ENCODE measurements at places on chromosomes 11 and 22.

DNA sequence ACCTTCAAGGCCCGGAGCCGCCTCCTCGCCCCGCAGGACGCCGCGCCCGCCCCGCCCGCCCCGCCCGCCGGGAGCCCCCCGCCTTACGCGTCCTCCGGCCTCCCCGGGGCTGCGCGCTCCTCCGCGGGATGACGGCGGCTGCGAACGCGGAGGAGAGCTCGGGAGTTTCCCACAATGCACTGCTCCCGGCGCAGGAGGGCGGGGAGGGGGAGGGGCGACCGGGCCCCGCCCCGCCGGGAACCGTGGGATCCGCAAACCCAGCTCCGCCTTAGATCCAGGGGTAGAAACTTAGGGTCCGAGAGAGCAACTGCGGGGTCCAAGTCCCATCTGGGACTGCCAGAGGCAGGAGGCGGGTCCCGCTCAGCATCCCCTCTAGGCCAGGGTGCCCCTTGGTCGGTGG lies at the start of gene CEND1:
TSS of gene CEND1 (minus strand) at position 148 of the 400 bp plus-strand sequence. CDS start 1,514 bp downstream, outside the sequence.
- DNase-seq, result no peak

GRCh38 chr11:84884836-84885235 lies 742.3 kb downstream of the DLG2 start:
- DNase-seq, result no peak

DNA sequence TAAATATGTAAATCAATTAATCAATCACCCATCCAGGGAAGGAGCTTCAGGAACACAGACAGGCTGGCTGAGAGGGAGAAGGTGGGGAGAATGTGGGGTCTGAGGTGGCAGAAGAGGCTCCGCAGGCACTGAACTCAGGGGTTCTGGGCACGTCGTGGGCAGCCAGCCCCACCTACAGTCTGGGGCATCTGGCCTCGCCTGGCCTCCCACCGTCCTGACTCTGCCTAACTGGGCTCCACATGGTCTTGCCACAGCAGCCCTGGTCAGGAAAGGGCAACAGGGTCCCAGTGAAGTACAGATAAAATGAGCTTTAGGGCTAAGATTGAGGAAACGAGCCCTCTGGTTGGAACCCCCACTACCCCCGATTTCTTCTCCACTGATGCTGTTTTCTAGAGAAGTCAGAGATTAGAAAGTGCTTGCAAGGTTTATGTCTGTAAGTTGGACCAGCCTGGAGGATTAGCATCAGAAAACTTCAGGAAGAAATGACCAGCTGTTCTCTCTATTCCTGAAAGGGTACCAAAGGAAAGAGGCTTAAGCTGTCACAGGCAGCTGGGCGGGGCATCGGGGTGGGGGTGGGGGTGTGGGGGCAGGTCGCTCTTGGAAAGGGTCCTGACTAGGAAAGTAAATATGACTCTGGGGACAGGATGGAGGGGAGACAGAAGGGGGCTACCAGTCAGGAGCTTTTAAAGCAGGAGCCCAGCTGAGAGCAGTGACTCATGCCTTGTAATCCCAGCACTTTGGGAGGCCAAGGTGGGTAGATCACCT lies 261.7 kb downstream of the BUD13 start:
- DNase-seq, result no peak

DNA sequence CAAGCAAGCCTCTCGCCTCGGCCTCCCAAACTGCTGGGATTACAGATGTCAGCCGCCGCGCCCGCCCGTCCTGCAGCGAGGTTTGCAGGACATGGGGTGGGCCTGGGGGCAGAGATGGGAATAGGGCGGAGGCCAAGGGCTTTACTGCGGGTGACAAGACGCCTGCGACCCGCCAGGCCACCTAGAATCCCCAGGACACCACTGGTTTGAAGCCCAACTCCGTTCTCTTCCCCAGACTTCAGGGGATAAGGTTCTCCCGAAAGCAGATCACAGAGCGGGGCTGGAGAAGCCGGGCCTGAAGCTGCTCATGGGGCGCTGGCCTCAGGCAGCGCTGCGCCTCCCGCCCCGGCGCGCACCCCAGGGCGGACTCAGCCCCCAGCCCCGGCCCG lies 354 bp downstream of the POLR2L start:
- no peak for DNase-seq

- DNase-seq, result no peak
Measured at GRCh38 chr11:102486584-102486983, 34.0 kb upstream of the TMEM123 start.

- no peak for DNase-seq
Measured at GRCh38 chr22:19039448-19039780, 82.8 kb downstream of the DGCR2 start.

GRCh38 chr11:119888119-119888518 lies 159.1 kb upstream of the NECTIN1 start:
- DNase-seq, result peak; percentile 47

DNA sequence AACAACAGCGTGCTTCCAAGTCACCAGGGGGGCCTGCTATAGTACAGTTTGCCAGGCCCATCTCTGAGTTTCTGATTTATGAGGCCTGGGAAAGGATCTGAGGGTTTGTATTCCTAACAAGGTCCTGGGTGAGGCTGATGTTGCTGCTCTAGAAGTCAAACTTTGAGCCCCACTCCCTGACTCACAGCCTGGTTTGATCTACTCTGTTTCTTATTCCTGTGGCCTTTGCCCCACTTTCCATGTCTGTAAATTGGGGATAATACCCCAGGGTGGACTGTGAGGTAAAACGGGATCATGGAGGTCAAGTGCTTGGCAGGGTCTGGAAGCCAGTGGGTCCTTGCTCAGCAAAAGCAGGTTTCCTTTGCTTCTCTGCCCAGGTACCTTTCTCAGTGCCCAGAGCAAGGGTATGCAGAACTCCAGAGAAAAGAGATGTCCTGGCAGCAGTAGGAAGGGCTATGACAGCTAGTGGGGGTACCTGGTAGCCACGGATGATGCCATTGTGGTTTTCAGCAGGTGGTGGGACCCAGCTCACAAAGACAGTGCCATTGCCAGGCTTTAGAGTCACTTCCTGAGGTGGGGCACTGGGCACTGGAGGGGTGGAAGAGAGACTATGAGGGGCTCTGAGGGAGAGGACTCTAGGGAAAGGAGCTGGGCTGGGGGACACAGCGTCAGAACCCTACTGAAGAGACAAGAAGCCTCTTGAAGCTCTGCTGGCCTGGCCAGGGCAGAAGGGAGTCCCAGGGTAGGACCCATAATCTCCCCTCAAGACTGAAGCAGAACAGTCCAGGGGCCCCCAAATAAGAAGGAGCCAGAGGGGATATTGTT lies 2.8 kb downstream of the ROBO4 start:
- no peak for DNase-seq

GRCh38 chr11:112212290-112212689 lies 13.9 kb upstream of the PTS start:
- no peak for DNase-seq

- DNase-seq, result no peak
Measured at GRCh38 chr11:110755941-110756340, 43.7 kb upstream of the ARHGAP20 start.

DNA sequence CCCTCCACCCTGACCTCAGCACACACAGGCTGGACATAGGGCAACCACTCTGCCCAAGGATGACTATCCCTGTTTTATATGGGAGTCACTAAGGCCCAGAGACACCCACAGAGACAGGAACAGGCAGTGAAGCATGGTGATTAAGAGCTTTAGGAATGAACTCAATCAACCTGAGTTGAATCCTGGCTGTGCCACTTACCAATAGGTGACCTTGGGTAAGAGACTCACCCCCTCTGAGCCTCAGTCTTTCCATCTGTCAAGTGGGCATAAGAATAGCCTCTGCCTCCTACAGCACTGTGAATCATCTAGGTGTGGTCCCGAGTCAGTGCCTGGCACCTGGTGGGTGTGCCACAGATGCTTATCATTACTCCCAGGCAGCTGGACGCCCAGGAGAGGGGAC lies 6.8 kb downstream of the CRYBB1 start:
- DNase-seq, result no peak

GRCh38 chr22:27868732-27869282 lies 50.2 kb downstream of the PITPNB start:
- no peak for DNase-seq

DNA sequence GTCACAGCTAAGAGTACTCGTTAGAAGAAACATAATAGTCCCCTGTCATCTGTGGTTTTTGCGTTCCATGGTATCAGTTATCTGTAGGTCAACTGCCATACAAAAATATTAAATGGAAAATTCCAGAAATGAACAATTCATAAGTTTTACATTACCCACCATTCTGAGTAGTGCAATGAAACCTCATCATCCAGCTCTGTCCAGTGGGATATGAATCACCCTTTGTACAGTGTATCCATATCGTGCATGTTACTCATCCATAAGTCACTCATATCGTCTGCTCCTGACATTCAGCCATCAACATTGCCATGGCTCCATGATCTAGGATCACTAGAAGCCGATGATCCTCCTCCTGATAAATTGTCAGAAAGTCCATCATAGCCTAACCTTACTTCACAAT lies 174.9 kb upstream of the C11orf87 start:
- no peak for DNase-seq

- DNase-seq, result no peak
Measured at GRCh38 chr11:27861706-27862430, 161.6 kb upstream of the BDNF start.

DNA sequence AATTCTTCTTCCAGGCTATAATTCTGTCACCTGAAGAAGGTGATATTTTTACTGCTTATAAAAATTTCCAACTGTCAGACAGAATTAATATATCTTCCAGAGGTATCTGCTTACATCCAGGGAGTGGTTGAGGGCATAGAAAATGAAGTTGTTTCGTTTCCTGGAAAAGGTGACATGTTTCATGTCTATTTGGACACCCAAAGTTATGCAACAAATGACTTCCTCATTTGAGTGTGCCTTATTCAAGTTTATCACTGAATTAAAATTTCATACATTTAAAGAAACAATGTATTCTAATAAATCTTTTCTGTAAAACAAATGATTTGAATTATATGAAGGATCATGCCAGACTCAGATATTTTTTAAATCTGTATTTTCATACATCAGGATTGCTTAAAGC lies 8.5 kb upstream of the GRAMD1B start:
- peak; percentile 94 for DNase-seq

DNA sequence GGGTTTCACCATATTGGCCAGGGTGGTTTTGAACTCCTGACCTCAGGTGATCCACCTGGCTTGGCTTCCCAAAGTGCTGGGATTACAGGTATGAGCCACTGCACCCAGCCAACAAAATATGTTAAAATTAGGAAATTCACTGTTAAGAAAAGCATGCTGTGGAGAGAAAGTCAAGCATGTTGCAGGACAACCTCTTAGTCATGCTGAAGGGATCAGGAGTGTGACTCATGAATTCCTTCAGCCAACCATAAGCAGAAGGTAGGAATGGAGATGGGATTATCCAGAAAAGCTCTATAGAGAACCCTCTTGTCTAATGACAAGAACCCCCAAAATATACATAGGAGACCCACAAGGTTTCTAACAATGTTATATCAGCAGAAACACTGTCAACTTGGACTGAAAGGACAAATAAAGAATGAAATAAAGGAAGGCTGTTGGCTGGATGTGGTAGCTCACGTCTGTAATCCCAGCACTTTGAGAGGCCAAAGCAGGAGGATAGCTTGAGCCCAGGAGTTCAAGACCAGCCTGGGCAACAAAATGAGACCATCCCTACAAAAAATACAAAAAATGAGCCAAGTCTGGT lies 16.0 kb downstream of the MRTFA start:
- peak; percentile 59 for DNase-seq

DNA sequence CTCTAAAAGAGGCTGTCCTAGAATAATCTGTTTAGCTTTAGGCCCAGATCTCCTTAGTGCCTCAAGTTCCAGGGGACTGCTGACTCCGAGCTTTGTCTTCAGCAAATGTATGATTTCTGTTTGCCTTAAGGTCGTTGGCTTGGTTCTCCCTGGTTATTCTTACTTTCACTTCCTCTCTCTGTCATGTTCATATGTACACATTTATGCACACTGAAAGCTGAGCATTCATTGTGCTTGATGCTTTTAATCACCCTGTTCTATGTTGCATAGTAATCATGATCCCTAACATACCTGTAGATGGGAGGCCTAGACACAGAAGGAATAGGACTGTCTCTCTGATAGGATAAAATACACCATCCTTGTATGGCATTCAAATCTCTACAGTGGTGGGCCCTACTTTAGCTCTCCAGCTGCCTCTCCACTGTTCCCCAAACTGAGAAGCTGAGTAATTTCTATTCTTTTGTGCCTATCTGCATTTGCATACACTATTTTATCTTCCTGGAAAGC lies 7.2 kb downstream of the PPFIBP2 start:
- peak; percentile 87 for DNase-seq

DNA sequence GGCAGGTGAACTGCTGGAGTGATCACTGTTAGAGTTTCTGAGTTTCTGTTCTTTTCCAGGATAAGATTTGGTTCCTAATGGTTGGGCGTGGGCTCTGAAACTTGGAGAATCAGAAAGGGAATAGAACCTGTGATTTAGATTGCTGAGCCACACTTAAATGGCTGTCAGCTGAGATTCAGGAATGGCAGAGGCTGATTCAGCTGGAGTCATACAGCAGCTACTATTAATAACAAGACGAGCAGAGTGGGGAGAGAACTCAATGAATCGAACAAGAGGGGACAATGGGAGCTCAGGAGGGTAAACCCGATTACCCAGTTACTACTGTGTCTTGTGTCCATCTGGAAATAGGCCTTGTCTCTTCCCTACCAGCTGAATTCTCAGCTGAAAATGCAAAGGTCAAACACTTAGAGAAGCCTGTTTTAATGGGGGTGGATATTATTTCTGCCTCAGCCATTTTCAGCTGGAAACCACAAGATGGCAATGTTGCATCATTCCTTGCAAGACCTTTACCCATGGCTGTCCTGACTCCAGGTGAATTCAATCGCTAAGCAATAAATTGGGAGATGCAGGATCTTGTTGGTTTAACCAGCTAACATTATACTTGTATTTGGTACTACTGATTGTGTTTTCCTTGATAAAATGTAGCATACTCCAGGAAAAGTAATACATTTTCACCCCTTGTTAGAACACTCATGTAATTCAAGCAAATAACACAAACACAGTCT lies 104.5 kb upstream of the RAG2 start:
- peak; percentile 29 for DNase-seq

DNA sequence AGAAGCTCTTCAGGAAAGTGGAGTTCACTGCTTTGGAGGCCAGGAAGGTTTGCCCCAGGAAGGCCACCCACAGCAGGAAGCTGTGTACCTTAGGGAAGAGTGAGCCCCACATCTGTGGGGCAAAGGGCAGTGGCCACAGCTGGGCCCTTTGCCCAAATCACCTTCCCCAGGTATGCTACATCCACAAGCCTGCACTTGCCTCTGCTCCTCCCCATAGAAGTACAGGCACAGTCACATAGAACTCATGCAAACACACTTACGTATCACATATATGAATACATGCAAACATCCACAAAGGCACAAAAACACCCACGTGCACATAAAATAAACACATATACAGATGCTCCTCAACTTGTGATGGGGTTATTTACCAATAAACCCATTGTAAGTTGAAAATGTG lies 2.1 kb downstream of the TRIM29 start:
- DNase-seq, result no peak

GRCh38 chr11:65505466-65506289 lies 6.8 kb downstream of the MALAT1 start:
- DNase-seq, result no peak

GRCh38 chr11:116061322-116061721 lies 557.1 kb upstream of the CADM1 start:
- DNase-seq, result no peak
